ENCODE measurements at places on chromosomes 13 and 19. TPM values are rescaled to one million over a fixed set of nuclear protein-coding genes. Genes with fewer than 3 reads are reported as not detected.

Gene BRME1
- total RNA-seq, result 0.68 TPM

Gene ZNF675
- 9.5 TPM for total RNA-seq

Gene EDNRB
- not detected for total RNA-seq

Gene C5AR2
- total RNA-seq, result under 0.01 TPM

Gene CD79A
- total RNA-seq, result 0.07 TPM

Gene ZNF546
- total RNA-seq, result 3.0 TPM

Gene ZNF296
- 1.2 TPM for total RNA-seq

Gene HSH2D
- total RNA-seq, result 0.43 TPM

Gene ZNF440
- total RNA-seq, result 14.2 TPM

All from nasal cavity respiratory epithelium epithelial cell of viscerocranial mucosa (primary cell).